ENCODE measurements at places on chromosomes 13 and 19.

DNA sequence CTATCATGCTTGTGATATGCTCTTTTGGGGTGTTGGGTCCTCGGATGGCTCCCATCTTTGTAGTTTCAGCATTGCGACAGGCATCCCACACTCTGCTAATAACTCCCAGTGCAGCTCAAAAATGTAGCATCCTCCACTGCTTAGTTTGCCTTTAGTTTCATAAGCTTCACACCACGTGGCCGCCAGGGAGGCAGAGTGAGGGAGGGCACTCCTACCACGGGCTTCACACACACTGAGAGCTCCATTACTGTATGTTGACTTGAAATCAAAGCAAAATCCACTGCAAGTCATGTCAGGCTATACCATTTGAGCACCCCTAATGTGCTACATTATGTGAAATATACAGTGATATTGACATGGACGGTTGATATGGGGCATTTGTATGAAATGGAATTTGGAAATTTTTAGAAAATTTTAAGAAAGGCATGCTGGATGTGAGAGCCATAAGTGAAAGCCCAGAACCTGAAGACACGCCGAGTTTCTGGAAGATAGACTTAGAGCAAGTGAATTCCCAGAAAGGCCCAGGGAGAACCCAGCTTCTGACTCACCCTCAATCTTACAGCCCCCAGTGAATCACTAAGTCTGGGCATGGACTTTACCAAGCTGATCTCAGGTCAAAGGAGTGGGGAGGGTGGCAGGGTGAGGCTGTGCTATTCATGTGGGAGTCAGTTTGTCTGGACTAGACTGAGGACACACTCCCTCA is 94.1 kb downstream of the HSPH1 start:
- DNase-seq = no peak

- no peak for DNase-seq
These were observed 10.7 kb upstream of the GRTP1 start for GRCh38 chr13:113374511-113375175.

DNA sequence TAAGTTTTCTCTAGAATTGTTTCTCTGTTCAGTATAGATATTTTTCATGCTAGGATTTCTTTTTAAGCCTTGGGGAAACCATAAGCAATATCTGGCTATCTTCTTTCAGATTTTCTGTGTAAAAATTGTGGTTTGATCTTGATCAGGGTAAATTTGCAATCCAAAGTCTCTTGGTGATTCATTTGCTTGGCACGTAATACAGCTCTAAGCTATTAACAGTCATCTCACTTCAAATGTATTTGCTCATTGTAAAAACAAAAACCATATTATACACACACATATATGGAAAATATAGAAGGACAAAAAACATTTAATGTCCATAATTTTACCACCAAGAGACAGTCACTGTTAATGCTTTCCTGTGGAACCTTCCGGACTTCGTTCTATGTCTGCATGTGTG is 191.0 kb downstream of the SHISA2 start:
- no peak for DNase-seq

DNA sequence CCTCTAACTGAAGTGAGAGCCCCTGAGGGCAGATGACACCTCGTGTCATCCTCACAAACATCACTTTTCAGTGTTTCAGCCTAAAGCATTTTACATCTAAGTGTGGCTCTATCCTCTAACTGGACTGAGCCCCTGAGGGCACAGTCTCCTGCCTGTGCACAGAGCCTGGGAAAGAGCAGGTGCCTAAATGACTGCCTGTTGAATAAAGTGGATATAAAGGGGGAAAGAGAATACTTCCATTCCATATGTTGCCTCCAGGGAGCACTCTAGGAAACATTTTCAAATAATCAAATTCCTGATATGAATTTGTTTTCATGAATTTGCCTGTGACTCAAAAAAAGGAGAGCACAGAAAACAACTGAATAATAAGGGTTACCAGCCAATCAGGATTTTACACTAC is 32.2 kb downstream of the CNMD start:
- no peak for DNase-seq

- DNase-seq = no peak
These were observed 501 bp downstream of the GTPBP3 start for GRCh38 chr19:17337675-17338432.

DNA sequence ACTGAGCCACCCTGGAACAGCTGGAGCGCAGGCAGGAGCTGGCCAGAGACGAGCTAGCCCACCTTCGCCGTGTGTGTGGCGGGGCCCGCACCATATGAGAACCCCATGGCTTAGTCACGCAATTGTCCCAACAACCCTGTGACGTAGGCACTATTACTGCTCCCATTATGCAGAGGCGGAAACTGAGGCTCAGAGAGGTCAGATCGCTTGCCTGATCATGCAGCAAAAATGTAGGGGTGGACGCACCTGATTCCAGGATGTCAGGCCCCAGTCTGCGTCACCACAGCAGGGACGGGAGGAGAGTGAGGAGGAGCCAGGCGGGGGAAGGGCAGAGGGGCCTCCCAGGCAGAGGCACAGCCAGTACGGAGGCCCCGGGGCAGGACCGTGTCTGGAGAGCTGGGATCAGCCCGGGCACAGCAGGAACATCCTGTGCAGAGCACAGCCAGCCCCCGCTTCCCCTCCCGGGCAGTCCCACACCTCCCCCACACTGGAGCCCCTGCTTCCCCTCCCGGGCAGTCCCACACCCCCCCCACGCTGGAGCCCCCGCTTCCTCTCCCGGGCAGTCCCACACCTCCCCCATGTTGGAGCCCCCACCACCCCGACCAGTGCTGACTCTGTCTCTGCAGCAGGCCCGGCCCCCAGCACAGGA is 16.7 kb downstream of the PIP5K1C start:
- no peak for DNase-seq

- DNase-seq = no peak
These were observed at the start of gene MAB21L1 for GRCh38 chr13:35475960-35476943. MAB21L1 (minus strand) TSS chr13:35476689; CDS start chr13:35476138, 551 bp downstream.

- no peak for DNase-seq
These were observed 112.9 kb upstream of the CACNA1A start for GRCh38 chr19:13619203-13619632.

DNA sequence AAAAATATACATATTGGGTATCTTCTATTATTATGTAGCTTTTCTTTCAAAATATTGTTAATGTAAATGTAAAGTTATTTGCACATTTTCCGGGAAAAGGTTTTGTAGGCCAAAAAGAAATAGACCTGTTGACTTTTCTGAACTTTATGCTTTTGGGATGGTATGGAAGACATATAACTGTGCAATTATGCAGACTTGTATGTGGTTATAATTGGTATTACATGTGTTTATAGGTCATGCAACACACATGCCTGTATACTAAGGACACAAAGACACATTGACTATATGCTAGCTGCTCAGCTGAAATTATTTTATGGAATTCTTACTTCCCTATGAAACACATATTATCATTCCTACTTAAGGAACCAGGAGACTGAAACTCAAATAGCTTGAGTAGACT is 2.3 kb upstream of the NBEA start:
- DNase-seq = no peak

DNA sequence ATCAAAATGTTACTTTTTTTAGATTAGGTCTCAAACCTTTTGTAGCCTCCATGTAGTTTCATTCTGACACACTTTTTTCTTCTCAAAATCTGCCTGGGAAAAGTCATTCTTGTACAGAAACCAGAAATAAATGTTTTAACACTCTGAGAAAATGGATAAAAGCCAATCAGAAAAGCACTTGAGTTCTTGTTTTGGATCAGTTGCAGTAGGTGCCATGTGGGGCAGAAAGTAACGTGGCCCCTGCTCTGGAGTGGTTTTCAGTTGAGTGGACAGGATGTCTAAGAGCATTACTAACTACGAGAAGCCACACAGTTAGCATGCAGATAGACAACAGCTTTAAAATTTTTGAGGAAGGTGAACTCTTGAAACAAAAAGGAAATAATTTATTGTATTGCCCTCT is 19.1 kb downstream of the GPR183 start:
- no peak for DNase-seq

DNA sequence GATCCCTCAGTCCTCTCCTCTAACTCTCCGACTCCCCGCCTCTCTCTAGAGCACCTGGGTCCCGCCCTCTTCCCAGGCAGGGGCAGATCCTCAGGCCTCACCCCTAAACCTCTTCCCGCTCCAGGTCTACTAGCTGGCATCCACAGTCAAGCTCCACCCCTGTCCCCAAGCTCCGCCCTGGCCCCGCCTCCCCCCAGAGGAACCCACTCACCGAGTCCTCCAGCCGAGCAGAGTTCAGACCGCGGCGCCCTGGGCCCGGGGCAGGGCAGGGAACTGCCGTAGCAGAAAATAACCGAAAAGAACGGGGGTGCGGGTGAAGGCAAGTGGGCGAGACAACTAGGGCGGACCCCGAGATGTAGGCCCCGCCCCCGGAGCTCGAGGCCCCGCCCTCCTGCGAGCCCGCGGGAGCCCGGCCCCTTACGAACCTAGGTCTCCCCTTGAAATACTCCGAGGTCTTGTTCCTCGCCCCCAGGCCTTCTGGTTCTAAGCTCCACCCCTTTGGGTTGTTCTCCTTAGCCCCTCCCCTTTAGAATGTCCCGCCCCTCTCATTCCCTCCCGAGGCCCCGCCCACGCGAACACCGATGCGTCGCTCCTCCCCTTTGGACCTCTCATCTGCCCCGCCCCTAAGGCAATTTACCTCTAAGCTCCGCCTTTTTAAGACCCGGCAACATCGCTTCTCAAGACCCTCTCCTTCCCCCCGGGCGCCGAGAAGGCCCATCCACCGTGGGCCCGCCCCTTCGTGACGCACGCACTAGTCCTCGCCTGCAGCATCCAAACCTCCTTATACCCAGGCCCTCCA is at the start of gene GGN:
TSS of gene GGN (minus strand) at position 485 of the 799 bp plus-strand sequence. CDS start 773 bp downstream, outside the sequence.
- DNase-seq = no peak

DNA sequence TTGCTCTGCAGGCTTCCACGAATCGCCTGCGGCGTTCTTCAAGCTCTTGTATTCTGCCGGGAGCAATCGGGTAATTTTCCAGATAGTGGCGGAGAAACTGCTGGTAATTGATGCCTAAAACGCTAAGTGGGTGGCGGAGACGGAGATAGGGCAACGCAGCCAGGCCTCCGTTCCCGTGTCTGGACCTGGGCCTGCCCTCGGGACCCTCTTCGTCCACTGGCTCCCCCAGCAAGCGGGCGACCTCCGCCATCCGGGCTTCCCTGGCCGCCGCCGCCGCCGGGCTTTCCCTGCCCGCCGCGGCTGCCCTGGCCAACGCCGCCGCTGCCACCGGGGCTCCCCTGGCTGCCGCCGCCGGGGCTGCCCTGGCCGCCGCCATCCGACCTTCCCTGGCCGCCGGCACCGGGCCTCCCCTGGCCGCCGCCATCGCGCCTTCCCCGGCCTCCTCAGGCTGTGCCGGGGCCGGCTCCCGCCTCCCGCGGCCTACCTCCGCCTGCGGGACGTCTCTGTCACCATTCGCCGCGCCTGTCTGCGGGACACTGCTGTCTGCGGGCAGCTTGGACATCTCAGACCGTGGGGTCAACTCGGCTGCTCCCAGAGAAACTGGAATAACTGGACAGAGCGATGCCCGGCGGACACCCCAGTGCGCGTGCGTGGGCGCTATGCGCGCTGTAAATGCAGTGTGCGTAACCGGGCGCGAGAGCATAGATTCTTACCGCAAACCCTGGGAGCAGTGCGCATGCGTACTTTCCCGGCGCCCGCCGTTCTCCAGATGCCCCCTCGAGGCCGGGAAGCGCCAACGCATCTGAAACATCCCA is at the start of gene EID2:
TSS of gene EID2 (minus strand) at position 644 of the 815 bp plus-strand sequence. CDS start at position 562, 82 bp downstream.
- peak; percentile 74 for DNase-seq

DNA sequence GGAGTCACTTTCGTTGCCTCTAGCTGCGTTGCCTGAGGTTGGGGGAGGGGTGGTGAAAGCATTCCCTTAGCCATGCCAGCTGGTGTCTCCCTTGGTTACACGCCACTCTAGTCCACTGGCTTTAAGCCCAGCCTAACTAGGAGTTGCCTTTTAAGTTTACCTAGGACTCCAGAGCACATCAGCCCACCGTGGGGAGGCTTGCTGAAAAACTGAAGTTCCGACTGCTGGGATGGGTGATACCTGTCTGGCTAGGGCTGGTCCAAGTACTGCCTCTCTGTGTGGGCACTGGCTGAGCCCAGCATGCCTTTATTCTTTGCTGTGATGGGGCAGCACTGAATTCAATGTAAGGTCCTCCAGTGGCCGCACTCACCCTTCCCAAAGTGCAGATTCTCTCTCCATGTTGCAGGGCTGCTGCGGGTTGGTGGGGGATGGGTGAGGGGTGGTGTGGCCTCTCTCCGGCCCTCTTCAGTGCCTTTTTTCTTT is 11.8 kb upstream of the CEACAM1 start:
- DNase-seq = no peak

- DNase-seq = no peak
These were observed 1.0 kb upstream of the CREB3L3 start for GRCh38 chr19:4152241-4152998.

DNA sequence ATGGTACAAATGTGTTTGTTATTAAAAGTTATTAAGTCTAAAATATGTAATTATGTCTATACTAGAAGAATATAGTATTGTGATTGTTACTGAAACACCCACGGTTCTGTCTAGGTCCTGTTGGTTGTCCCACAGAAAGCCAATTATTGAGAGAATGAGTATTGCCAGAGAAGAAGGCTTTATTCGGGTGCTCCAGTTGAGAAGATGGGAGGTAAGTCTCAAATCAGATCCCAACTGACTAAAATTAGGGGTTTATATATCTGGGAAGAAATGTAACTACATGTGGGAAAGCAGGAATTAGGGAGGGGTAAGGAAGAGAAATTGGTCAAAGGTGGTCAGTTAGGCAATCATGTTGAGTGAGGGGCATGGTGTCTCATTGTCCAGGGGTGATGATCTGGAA is 798.4 kb downstream of the PCDH17 start:
- DNase-seq = no peak

DNA sequence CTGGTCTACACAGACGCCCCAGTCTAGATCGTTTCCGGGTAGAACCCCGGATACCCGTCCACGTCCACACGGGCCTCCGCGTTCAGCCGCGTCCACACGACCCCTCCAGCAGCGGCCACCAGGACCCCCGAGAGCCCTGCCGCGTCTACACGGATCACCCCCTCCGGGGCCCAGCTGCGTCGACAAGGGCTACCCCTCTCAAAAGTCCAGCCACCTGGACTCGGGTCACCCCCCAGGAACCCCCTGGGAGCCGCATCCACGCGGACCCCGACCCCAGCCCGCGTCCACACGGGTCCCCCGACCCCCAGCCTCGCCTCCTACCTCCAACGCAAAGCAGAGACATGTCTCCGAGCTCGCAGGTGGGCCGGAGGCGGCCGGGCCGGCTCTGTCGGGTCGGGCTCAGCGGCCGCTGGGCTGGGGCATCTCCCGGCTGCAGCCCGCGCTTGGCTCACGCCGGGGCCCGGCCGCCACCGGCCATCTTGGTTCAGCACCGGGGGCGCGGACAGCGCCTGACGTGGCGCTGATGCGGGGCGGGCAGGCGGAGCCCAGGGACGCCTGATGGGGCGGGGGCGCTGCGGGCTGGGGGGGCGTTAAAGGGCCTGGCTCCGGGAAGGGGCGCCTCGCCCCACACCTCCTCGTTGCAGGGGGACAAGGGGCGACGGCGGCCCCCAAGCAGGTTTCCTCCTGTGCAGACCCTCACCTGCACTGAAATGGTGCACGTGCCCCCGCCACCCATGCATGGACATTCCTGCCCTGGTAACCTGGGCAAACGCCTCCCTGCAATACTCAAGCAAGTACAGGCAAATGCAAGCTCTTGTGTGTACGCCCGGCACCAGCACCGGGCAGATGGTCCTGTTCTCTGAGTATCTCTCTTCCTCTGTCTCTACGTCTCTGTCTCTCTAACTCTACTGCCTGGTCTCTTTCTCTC is at the start of gene UNC13A:
TSS of gene UNC13A (minus strand) at position 498 of the 928 bp plus-strand sequence. CDS start at position 343, 155 bp downstream.
- no peak for DNase-seq
